Fibroblast of the aortic adventitia (primary cell): ENCODE measurements at places on chromosomes 3 and 15.

DNA sequence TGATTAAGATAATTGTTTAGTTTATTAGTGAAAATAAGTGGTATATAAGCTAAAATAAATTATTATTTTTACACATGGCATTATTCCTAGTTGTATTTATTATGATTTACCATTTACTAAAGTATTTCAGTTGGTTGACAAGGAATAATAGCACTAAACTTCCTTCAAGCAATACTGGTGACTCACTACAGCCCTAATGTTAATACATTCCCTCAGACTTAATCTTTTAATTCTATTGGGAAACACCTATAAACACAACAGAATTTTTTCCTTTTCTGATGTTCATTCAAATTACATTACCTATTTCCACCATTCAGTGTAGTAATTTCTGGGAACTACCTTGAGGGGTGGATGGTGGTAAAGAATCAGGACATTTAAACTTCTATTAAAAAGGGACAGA lies 264.0 kb downstream of the TIGIT start:
- DNase-seq: peak; percentile 40

GRCh38 chr3:101333883-101334282 lies 13.5 kb upstream of the IMPG2 start:
- no peak for DNase-seq

GRCh38 chr3:174440741-174441587 lies 418.2 kb upstream of the NAALADL2 start:
- peak; percentile 94 for DNase-seq

- DNase-seq: peak; percentile 35
These were observed 29.8 kb downstream of the IRAK2 start for GRCh38 chr3:10194328-10195071.

- DNase-seq: no peak
These were observed 68.1 kb downstream of the RHCG start for GRCh38 chr15:89428246-89428645.

- DNase-seq: peak; percentile 84
These were observed 21.3 kb downstream of the EFCC1 start for GRCh38 chr3:129022114-129023007.

- no peak for DNase-seq
These were observed 155.7 kb downstream of the GREM1 start for GRCh38 chr15:32873284-32874114.

- DNase-seq: no peak
These were observed 74.5 kb upstream of the ZPLD1 start for GRCh38 chr3:102360183-102360860.

- no peak for DNase-seq
These were observed 77.8 kb upstream of the ZNF717 start for GRCh38 chr3:75863130-75863529.

- DNase-seq: no peak
These were observed 77.6 kb downstream of the CMSS1 start for GRCh38 chr3:99895131-99895696.
